Activated naive CD4-positive, alpha-beta T cell (primary cell): ENCODE measurements at places on chromosomes 6 and 20.

GRCh38 chr20:836190-836589 is 2.7 kb downstream of the FAM110A start:
- DNase-seq, result no peak

DNA sequence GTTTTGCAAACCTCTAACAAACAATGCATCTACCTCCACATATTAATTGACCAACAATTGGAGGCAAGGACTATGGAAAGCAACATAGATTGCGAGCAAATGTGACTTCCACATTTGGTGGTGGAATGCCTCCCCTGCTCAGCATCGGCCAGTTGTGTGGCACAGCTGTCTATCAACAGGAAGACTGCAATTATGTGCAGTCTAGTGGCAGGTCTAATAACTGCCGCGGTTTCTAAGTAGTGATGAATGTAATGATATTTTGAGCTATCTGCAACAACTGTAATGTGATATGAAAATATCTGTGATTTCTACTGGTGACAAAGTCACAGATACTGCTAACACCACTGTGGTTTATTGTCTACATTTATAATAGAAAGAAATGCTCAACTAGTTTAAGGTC is 56.8 kb downstream of the NCR2 start:
- no peak for DNase-seq

GRCh38 chr6:25874118-25874517 is at the start of gene SLC17A3:
Gene SLC17A3 (minus strand): TSS chr6:25874243. CDS start chr6:25868387, 5,856 bp downstream.
- DNase-seq, result no peak

DNA sequence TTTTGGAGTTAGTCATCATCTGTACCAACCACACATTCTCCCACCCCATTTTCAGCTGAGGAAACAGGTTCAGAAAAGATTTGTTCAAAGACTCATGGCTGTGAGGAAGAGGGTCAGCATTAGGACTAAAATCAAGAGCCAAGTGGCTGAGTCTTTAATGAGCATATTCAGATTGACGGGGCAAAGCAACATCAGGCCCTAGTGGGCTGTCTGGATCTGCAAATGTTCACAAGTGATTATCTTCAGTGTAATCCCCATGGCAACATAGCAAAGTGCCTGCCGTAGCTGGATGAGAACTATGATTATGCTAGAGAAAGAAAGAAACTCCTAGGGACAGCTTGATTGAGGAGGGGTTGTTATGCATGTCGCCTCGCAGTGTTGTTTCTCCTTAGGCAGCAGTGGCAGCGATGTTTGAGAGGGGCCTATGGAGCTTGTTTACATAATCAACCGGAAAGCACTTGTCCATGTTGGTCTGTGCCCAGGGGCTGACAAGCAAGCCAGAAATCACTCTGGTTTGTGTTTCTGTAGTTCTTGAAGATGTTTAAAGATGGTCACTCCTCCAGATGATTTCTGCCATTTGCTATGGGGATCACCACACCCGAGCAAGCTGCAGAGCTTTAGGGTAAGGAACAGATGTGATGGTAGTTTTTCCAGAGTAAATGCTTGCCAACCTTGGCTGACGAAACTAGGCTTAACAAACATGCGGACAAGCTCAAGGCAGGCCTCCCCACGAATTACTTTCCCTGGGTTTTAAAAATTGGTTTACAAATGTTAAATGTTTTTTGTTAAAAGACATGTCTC is 124.3 kb upstream of the MLIP start:
- DNase-seq, result no peak

- no peak for DNase-seq
Observed at GRCh38 chr6:108626777-108627176, 66.1 kb downstream of the FOXO3 start.

GRCh38 chr20:32488066-32488838 is 96.9 kb downstream of the NOL4L start:
- no peak for DNase-seq
